ENCODE measurements at places on chromosomes 4 and X.

GRCh38 chrX:80282535-80282934, 137.7 kb upstream of the TENT5D start:
- DNase-seq, result no peak

GRCh38 chrX:6383917-6384316, 151.0 kb downstream of the VCX3A start:
- DNase-seq, result no peak

DNA sequence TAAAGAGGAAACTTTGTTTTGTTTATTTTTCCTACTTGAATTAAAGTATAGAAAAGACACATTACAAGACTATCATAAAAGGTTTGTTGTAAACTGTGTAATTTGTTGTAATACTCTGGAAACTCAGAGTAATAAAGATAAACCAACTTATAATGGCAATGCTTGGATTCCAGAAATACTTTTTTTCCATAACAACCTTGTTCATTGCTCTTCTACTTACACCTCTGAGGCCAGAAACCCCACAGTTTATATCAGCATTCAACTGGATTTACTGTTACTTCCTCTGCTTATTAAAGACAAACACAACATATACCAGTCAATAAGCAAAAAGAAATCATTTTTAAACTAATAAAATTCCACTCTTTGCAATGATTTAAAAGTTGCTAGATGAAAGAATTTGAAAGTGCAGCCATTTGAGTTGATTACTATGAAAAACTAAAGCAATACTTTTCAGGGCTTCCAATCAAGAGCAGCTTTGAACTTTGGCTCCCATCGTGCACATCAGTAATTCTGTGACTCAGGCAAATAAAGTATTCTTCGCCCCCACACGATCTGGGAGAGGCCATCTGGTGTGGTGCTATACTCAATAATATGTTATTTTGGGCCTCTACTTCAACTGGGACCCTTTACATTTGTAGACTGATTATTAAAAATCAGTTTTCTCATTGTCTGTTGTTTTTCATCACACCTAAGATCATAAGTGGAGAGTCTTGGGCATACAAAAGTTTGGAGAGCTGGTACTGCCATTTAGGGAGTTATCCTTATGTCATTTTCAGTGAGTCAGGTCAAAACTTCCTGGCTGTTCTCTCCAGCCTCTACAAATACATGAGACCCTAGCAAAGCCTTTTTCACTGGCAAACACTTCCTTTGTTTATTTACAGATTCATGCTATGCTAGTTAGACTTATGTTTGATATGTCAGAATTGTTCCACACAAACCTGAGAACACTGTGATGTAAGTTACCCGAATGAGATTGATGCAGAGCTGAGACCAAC, 20.5 kb downstream of the DDIT4L start:
- DNase-seq, result no peak

GRCh38 chr4:4302001-4302400, 11.9 kb downstream of the ZBTB49 start:
- no peak for DNase-seq

GRCh38 chr4:40990236-40990898, 224.0 kb downstream of the APBB2 start:
- peak; percentile 98 for DNase-seq

Data from EL (cell line).